ENCODE measurements at places on chromosomes 2 and 18.

- DNase-seq, result no peak
Measured at GRCh38 chr2:218097975-218098374, 27.9 kb upstream of the CXCR2 start.

DNA sequence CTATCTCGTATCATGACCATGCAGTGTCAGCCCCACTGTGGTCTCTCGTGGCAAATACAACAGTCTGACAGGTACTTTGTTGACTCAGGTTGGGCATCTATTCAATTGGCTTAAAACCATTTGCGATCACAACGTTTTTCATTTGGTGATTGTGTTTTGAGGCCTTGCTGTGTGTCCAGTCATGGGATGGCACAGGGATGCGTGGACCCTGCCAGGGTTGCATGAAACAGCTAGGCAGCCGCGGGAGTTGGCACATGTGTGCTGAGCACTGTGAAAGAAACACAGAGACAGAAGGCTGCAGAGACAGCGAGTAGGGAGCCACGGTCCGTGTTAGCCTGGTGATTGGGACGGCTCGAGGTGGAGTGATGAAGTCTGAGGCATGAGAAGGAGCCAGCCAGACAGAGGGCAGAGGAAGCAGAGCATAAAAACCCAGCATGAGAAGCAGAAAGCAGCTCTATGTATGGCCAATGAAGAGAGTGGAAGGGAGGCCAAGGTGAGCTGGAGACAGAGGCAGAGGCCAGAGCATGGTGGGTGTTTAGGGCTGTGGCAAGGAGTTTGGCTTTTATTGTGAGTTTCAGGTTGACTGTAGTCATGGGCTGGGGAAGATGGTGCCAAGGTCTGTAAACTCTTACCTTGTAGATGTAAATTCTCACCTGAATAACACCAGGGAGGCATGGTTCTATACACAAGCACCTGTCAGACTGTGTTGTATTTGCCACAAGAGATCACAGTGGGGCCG is 31.8 kb upstream of the IL1R1 start:
- no peak for DNase-seq

DNA sequence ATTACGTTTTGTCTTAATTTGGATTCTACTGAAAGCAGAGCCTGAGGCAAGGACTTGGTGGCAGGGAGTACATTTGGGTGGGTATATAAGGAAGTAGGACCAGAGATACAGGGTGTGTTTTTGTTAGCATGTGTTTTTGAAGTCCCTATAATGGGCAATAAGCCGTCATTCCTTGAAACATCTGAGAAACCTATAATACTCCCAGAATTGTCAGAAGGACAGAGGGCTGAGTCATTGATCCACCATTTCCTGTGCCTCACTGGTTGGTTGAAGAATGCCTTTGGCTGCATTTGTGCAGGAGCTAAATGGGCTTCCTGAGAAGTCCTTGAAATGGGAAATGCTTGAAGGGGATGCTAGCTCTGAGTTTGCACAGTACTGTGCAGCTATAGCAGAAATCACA is 281.8 kb upstream of the ZEB2 start:
- DNase-seq, result no peak

GRCh38 chr2:17228461-17228860 is 289.8 kb downstream of the RAD51AP2 start:
- no peak for DNase-seq

DNA sequence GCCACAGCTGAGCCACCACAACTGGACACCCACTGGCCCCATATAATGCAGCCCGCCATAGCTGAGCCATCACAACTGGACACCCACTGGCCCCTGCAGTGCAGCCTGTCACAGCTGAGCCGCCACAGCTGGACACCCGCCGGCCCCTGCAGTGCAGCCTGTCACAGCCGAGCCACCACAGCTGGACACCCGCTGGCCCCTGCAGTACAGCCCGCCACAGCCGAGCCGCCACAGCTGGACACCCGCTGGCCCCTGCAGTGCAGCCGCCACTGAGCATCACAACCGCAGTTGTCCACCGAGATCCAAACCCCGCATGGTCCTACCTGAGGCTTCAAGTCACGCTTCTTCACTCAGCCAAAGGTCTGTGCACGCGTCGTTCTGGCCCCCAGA is 134.2 kb downstream of the PXDN start:
- no peak for DNase-seq

DNA sequence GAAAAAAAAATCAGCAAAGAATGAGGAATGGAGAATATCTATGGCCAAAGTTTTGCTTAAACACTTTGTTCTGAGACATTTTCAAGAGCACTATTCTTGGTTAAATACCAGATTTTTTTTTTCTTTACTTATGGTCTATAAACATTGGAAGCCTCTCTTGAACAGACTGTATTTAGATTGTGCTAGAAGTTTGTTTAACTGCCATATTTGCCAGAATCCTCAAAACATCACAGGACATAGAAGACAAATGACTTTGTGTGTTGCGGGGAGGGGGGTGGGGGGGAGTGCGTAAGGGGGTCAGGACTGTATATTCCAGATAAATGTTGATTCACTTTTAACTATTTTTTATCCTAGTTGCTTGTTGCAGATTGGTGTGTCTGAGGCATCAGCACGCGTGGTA is 262.0 kb downstream of the MEIS1 start:
- no peak for DNase-seq

DNA sequence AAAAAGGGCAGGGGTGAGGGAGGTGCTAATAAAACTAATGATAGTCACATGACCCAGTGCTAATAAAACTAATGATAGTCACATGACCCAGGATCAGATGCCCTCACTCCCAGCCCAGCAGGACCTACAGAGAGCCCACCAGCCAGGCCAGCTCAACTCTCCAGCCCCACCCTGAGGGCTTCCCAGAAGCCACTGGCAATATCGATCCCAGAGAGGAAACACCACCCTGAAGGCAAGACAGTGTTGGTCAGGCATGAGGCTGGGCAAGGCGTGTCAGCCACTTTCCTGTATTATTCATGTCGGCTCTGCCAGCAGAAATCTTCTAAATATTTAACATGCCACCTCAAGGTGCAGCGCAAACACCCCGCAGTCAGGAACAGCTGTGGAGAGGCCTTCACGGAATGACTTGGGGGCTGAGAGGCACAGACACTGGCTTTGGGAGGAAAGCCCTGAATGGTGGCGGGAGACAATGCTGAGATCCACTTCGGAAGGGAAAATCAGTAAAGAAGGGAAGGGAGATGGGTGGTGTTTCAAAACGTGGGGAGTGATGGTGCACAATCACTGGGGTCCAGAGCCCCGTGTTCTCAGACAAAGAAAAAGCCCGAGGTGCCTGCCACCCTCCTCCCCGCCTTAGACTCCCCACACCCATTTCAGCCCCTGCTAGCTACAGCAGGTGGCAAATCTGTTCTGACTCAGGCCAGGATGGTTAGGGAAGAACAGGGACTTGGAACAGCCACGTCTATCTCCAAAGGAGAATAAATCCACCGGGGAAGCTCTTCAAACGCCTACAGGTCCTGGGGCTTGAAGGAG is 1.4 kb downstream of the REEP1 start:
- no peak for DNase-seq

- no peak for DNase-seq
Measured at GRCh38 chr2:159875083-159875482, 77.1 kb upstream of the CD302 start.

DNA sequence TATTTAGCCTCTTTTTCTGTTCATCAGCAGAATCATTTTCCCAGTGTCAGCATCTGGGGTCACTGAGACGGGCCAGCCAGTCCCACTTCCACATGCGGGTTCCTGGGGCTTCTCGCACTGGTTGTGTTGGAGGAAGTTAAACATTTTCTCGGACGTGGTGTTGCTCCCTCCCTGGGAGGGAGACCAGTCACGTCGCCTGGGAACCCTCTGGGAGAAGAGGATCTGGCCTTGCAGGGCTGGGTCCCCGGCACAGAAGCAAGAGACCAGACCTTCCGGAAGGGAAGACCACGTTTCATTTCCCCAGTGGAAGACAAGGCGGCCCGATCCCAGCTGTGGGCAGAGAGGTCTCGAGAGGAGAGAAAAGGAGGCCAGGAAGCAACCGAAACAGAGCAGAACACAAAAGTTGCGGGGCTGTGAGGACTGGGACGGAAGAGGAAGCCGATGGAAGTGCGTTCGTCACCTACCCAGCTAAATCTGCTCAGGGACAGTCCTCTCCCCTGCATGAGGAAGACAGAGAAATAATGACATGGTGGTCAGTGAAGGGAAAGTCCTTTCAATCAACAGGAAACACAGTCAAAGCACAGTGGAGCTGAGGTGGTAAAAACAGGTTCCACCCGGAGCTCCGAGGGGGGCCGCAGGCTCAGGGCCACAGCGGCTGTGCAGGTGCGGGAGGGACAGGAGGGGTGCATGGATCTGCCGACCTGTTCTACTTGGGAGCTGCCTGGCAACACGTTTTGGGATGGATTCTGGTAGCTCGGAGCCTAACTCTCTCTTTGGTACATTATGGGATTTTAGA is 144.4 kb downstream of the MBP start:
- peak; percentile 45 for DNase-seq

GRCh38 chr18:63302636-63303405 is 16.7 kb downstream of the BCL2 start:
- DNase-seq, result no peak

GRCh38 chr2:180630756-180631155 is 349.6 kb upstream of the UBE2E3 start:
- DNase-seq, result no peak

DNA sequence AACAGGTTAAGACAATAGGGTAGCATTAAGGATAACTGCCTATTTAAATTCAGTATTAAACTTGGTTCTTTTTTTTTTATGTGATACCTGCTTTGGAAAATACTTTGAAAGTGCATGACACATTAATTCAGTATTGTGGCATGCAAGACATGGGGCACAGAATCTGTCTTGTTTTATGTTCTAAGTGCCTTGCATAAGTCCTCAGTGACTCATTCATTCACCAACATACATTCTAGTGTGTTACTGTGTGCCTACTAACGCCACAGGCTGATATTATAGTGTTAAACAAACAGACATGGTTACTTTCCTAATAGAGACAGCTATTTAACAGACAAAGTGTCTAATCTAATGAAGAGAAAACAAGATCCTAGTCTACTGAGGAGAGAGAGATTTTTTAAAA is 91.7 kb downstream of the GCA start:
- DNase-seq, result no peak

- no peak for DNase-seq
Measured at GRCh38 chr2:164066095-164066494, 330.3 kb upstream of the FIGN start.

DNA sequence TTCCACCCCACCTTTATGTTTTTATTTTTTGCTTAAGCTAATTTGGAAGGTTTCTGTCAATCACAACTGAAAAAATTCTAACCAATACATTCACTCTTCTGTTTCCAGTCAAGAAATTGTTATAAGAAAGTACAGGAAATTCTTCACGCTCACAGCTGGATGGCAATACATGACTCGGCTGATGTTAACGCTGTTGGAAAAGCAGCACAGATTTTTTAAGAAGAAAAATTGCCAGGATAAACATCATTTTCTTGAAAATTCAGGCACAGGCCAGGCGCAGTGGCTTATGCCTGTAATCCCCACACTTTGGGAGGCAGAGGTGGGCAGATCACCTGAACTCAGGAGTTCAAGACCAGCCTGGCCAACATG is 46.1 kb downstream of the STPG4 start:
- DNase-seq, result no peak

DNA sequence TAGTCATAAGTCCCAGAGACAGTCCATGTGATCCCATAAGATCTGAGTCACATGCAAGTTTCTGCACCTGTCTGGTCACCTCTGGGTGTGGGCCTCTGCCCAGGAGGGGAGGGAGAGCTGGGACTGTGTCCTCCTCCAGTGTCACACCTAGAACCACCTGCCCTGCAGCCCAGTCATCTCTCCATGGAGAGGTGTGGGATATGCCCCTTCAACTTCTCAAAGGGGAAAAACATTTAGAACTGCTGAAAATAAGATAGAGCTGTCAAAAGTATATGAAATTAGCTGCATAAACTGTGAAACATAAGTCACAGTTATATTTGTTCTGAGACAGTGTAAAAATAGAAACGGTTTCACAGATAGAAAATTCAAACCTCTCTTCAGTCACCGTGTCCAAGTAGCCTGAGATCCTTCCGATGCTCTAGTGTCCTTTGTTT is 55.4 kb downstream of the NGEF start:
- no peak for DNase-seq

DNA sequence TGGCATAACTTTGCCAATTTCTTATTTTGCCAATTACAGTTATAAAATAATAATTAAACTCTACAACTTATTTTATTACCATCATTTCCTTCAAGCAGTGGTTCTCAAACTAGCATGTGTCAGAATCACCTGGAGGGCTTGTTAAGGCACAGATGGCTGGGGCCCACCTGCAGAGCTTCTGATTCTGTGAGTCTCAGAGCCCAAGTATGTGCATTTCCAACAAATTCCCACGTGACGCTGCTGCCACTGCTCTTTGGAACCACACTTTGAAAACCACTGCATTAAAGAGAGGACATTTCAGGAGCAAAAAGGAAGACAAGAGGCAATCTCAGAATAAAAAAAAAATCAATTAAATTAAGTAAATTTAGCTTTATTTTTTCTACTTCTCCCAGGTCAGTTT is 94.0 kb upstream of the HNRNPA3 start:
- DNase-seq, result no peak

DNA sequence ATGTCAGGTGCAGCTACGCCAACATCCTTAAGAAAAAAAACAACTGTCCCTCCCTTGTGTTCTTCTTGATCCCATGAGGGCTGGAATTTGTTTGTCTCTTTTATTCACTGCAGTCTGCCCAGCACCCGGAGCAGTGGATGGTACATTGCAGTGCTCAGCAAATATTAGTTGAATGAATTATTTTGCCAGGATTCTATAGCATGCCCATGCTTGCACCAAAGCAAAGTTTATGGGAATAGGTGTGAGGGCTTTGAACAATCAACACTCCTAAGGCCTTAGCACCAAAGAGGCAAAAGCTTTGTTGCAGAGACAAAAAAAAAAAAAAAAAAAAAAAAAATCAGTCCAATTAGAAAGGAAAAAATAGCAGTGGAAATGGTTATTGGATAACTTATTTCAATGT is 28.7 kb upstream of the DCC start:
- no peak for DNase-seq

GRCh38 chr2:12819103-12819475 is 102.4 kb downstream of the TRIB2 start:
- peak; percentile 84 for DNase-seq

GRCh38 chr2:209423562-209424198 is at the start of gene MAP2:
TSS of gene MAP2 (plus strand) at chr2:209424047. CDS start at chr2:209653171, 229,124 bp downstream.
- peak; percentile 67 for DNase-seq

GRCh38 chr18:53817976-53818950 is 406.2 kb downstream of the MBD2 start:
- DNase-seq, result no peak

DNA sequence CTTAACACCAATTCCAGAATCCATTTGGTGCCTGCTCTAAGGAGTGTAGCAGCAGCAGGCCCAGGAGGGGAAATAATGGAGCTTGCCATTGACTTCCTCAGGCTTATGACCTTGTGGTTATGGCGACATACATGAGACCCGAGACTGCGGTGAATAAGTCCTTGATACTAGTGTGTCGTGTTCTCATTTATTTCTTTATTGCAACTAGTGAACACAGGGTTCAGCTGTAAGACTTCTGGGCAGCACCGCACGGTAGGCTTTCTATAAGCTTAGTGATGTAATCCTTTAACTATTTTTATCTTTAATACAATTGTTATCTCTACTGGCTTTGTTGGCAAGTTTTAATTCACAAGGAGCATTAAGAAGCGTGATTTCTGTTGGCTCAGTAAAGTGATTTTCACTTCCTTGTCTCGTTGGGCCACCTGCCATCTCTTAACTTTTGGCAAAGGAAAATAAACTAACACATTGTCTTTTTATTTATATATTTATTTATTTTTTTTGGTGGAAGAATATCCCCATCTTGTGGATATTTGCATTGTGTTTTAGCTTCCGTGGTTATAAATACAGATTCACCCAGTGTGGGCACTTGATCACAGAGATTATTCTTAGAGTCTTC is 139.8 kb downstream of the LTBP1 start:
- peak; percentile 13 for DNase-seq

- DNase-seq, result no peak
Measured at GRCh38 chr2:95297639-95298395, 670 bp downstream of the KCNIP3 start.

Measured in inflammatory macrophage treated with lipopolysaccharide for 1 hour (primary cell).